ENCODE measurements at places on chromosomes 12 and 14.

DNA sequence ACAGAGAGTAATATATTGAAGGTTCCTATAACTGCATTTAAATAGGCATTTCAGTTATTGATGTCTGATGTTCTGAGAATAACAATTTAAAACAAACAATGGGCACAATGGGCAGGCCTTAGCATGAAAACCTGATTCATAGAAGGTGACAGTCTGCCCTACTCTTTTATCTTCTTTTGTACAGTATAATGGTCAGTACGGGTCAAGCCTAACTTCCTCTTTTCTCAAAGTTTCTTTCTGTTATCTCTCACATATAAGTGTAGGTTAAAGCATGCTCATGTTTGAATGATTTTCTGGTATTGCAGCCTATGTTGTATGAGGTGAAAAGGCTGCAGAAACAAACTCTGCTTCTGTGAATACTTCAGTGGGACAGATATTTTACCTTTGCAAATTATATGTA is 14.2 kb downstream of the FKBP3 start:
- no peak for DNase-seq

DNA sequence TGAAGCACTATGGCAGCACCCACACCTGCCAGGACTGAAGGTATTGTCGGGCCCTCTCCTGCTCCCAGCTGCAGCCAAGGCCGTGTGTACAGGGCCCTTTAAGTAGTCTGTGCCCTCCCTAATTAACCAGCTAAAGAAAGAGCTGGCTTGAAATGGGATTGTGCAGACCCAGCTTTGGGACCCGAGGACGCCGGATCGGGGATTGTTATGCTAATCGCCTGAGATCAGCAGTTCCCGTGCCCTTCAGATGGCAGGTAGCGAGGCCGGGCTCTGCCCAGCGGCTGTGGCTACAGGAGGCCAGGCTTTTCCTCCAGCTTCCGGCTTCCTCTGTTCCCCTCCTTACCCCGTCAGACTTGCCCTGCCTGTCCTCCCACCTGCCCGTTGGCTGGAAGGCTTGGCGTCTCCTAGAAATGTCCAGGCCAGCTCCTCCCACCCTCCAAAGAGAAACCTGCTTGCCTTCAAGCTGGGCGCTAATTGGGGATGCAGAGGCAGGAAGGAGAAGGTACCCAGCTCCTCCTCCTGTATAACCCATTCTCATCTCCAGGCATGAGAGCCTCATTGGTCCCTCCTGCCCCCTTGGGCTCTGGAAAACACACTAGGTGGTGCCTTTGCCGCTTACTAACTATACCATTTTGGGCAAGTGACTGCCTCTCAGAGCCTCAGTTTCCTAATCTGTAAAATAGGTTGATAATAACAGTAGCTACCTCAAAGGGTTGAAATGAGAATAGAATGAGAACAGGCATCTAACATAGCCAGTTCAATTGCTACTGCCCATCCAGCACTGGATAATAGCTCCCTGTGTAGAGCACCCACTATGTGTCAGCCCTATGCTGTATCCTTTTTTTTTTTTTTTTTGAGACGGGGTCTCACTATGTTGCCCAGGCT is 25.8 kb upstream of the MSI1 start:
- no peak for DNase-seq

DNA sequence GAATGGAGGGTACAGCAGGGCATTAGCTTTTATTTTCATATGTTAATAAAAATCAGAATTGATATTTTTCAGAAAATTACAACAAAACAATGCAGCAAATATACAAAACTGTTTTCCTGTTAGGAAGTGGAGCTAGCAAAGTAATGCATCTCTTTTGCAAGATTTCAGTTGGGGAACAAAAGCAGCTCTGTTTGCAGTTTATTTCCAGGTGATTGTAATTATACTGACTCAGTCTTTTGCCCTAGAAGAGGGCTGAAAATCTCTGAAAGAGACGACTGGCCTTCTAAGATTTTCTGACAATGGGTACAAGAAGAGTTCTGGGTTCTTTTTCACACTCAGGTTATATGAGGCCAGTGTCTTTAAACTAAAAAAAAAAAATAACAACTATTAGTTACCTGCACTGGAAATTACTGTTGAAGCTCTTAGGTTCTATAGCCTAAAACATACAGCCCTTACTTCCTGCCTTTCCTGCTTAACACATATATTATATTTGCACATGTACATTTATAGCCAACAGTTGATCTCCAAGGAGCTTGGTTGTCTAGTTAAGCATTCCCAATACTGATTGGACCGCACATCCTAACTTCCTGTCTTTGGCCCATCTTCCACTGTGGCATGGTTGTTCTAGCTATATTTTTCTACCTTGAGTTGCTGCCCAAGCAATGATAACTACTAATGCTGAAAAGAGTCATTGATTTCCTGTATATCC is 199.1 kb upstream of the KRR1 start:
- no peak for DNase-seq

DNA sequence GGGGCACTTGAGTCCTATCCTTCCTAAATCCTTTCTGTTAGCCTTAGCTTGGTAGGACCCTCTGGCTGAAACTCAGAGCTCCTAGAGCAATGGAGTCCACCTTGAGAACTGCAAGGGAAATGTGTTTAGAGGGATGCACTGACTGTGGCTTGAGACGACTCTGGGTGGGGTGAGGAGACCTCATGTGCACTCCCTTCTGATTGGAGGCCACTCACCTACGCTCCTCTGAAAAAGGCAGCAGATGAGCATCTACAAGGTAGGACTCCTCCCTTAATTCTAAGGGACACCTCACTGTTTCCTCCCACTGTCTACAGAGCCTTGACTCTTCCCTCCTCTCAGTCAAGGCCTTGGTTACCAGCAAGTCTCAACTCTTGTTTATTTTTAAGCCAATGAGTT is 1.0 kb downstream of the MAP3K12 start:
- DNase-seq, result no peak

- no peak for DNase-seq
Measured at GRCh38 chr12:18383203-18383602, 121.9 kb downstream of the PIK3C2G start.

DNA sequence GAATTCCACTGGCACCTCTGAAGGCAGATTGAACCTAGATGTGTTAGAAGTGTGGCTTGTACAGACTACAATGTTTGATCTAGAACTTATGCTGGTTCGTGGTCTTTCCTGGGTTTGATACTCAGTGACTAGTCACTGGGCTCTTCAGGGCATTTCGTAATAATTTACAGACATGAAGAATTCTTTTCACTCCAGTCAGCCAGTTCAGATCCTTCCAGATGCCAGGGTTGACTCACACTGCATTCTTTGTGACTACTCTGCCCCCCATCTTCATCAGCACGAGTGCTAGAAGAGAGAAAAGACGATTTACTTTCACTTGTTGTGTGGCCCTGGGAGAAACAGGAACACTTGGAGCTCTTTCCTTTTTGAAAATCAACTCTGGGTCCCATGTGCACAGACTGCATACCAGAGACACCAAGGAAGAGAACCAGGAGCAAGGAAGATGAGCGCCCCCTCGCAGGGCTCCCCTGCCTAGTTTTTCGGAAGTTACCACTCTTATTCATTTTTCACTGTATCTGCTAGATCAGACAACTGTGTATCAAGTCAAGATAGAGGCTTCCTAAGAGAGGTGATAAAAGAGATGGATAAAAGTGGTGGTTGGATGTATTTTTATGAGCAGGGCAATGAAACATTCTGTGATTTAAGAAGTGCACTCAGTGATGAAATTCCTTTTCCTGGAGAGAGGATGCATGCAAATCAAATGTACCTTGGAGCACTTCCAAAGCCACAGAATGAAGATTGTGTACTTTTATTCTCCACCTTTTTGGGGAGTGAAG is 33.5 kb upstream of the EVL start:
- no peak for DNase-seq

DNA sequence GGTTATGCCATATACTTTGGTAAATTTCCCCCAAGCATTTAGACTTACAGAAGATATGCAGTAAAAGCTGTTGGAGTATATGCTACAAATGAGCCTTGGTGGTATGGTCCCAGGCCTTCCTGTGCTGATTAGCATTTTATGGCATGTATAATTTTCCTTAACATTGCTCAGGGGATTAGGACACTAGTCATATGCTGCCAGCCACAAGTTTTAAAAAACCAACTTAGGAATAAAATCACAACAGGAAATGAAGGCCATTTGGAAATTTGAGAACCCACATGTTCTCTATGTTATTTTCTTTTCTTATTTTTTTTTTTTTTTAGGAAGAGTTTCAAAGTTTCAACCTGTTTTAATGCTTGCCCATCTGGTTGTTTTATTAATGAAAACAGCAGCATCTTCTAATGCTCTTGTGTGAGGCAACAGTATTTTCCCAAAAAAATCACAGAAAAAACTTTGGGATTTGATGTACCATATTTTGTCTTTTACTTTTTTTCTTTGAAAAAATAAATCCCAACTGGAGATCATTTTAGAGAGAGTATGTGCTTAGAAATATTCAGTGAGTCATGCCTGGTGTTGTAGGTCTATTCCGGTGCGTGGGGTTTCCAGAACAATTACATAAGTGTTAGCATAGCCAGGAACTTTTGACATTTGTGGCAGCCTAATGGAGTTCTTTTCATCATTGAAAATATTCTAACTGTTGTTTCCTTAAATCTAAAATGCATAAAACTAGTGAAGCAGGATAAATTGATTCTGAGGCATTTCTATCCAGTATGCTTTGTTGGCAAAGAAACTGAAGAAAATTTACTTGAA is 21.7 kb upstream of the DUSP6 start:
- no peak for DNase-seq

DNA sequence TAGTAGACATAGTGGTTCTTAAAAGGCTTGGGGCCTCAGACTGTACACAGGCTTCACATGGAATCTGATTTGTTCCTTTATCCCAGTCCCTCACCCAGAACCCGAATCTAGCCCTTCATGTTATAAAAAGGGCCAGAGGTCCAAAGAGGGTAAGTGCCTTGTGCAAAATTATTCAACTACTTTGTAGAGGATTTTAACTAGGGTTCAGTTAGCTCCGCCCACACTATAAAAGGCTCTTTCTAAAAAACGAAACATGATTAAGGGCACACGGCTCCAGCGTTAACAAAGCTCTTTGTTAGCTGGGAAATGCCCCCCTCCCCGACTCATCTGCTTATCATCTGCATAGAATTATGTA is 3.2 kb upstream of the SOCS2 start:
- no peak for DNase-seq

DNA sequence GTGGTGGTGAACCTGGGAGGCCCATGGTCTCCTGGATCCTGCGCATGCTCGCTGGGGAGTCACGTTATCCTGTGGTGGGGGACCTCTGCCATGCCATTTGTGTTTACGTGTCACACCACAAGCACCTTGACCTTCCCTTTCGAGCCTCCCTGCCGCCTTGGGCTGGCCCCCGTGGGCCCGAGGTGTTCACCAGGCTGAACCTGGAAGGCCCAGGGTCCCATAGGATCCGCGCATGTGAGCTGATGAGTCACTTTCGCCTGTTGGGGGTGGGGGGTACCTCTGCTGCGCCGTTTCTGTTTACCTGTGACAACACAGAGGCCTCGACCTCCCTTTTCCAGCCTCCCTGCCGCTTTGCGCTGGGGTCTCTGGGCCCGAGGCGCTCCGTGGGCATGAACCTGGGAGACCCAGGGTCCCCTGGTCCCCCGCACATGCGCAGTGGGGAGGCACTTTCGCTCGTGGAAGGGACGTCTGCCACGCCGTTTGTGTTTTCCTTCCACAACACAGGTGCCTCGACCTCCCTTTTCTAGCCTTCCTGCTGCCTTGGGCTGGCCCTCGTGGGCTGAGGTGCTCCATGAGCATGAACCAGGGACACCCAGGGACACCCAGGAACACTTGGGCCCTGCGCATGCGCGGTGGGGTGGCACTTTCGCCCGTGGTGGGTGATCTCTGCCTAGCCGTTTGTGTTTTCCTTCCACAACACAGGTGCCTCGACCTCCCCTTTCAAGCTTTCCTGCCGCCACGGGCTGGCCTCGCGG is 334.1 kb downstream of the ALG10 start:
- no peak for DNase-seq

- no peak for DNase-seq
Measured at GRCh38 chr14:45271858-45272537, 19.0 kb upstream of the MIS18BP1 start.

DNA sequence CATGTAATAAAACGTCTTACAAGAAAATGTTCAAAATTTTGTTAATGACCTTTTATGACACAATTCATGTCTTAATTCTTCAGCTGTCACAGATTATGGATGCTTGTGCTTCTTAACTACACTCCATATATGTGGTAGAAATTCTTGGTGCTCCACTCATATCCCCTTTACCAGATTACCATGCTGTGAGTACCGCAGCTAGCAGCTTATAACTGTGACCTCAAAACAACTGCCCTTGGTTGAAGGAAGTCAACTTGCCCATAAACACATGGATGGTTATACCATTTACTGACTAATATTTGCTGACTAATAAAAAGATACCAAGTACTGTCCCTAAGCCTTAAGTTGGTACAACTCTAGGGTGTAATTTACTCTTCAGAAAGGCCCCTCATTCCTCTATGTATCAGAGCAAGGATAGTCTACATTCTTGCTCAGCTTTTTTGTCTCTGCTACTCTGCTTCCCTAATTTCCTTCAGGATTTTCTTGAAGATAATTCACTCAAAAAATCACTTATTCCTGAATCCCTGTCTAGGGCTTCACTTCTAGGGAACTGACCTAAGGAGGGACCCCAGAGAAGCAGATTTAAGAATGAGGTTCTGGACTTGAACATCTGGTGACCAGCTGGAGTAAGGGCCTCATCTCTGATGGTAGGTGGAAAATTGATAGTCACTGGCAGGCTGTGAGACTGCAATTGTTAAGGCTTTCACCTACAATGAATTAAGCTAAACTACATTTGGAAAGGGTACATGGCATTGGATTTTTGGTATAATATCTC is 152.3 kb downstream of the SLC6A15 start:
- no peak for DNase-seq

DNA sequence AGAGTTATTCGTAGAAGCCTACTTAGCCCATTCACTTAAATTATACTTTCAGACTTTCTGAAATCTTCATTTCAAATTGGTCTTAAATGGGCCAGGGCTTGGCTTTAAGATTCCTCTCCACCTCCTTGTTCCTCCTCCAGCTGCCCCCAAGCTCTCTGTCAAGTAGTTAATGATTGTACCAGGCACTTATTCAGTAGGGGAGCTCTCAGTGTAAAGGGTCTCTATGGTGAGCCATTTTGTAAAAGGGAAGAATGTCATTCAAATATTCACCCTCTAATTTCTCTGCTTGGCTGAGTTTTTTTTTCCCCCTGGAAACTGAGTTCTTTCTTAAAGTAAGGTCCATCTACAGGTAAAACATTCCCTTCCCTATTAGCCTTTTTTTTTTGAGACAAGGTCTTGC is 96.6 kb downstream of the SUDS3 start:
- no peak for DNase-seq

DNA sequence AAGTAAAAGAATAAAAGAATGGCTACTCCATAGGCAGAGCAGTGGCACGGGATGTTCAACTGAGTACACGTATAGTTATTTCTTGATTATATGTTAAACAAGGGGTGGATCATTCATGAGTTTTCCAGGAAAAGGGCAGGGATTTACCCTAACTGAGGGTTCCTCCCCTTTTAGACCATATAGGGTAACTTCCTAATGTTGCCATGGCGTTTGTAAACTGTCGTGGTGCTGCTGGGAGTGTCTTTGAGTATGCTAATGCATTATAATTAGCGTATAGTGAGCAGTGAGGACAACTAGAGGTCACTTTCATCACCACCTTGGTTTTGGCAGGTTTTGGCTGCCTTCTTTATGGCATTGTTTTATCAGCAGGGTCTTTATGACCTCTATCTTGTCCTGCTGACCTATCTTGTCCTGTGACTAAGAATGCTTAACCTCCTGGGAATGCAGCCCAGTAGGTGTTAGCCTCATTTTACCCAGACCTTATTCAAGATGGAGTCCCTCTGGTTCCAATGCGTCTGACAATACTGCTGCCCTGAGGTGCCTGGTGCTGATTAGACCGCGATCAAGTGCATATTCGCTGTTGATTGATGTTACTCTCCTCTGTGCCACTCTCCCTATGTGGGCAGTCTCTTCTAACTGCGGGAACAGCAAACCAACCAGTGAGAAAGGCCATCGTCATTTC is 67.6 kb upstream of the AMN1 start:
- no peak for DNase-seq

All from activated naive CD4-positive, alpha-beta T cell treated with anti-CD3 and anti-CD28 coated beads, Interleukin-2, amount 10 ng/mL, durations not matched to agents 7 days and 5 days (primary cell).